Spinal cord (tissue), 10 donors: ENCODE measurements at places on chromosomes 2 and 18.

DNA sequence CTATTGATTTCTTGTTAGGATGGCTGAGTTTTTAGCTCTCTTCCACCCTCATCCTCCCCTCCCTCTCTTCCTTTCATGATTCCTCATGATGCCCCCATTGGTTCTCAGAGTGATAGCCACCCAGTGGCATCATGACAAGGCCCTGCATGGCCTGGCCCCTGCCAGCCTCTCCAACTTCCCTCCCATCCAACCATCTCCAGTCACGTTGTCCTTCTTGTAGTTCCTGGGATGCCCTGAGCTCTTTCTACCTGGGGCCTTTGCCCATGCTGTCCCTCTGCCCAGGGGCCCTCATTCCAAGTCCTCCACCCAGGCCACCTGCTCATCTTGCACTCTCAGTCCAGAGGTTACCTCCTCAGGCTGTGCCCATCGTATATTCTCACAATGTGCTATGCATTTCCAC lies 247.5 kb downstream of the TFCP2L1 start:
- H3K27ac ChIP-seq, result no peak overlapping the region
- no peak for DNase-seq
- H3K36me3 ChIP-seq, result no peaks in the 10 kb centered on the region
- no peaks in the 10 kb centered on the region for H3K27me3 ChIP-seq
- peaks cover 9% of the 10 kb centered on the region for H3K4me1 ChIP-seq

DNA sequence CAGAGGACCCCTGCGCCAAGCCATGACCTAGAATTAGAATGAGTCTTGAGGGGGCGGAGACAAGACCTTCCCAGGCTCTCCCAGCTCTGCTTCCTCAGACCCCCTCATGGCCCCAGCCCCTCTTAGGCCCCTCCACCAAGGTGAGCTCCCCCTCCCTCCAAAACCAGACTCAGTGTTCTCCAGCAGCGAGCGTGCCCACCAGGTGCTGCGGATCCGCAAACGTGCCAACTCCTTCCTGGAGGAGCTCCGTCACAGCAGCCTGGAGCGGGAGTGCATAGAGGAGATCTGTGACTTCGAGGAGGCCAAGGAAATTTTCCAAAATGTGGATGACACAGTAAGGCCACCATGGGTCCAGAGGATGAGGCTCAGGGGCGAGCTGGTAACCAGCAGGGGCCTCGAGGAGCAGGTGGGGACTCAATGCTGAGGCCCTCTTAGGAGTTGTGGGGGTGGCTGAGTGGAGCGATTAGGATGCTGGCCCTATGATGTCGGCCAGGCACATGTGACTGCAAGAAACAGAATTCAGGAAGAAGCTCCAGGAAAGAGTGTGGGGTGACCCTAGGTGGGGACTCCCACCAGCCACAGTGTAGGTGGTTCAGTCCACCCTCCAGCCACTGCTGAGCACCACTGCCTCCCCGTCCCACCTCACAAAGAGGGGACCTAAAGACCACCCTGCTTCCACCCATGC lies 3.0 kb downstream of the PROC start:
- H3K4me1 ChIP-seq, result peaks cover 14% of the 10 kb centered on the region
- H3K27me3 ChIP-seq, result peaks cover 33% of the 10 kb centered on the region
- H3K27ac ChIP-seq, result no peak overlapping the region

- H3K27ac ChIP-seq, result no peak overlapping the region
- no peak for DNase-seq
- H3K4me1 ChIP-seq, result peaks cover 23% of the 10 kb centered on the region
- no peaks in the 10 kb centered on the region for H3K27me3 ChIP-seq
Observed at GRCh38 chr2:130374587-130375290, 18.9 kb downstream of the PTPN18 start.

DNA sequence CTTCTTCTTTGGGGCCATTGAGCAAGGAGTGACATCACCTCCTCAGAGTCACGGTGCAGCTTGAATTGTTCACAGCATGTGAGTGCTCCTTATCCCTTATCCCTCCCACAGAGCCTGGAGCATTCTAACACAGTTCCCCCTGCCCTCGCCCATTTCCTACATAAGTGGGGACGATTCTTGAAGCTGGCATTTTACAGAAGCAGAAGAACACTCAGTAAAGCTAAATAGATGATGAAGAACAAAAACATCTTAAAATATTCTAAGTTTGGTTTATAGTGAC lies 135.8 kb upstream of the APCDD1 start:
- H3K27me3 ChIP-seq, result no peaks in the 10 kb centered on the region
- H3K4me1 ChIP-seq, result peaks cover 7% of the 10 kb centered on the region
- DNase-seq, result no peak

DNA sequence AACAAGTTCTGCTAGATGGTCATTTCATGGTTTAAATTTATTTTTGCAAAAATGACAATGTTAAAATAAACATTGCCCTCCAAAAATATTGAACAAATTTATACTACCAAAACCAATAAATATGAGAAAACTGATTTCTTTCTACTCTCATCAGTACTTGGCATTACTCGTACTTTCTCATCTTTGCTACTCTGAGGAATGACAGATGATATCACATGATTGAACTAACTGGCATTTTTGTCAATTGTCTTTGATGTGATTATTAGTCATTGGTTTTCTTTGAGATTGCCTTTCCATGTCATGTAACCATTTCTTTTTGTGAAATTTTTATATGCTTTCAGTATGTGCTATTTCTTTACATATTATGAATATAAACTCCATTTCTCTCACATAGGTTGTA lies 167.0 kb upstream of the ITGA4 start:
- H3K36me3 ChIP-seq, result no peaks in the 10 kb centered on the region
- H3K27ac ChIP-seq, result no peak overlapping the region
- H3K4me1 ChIP-seq, result no peaks in the 10 kb centered on the region

- no peaks in the 10 kb centered on the region for H3K36me3 ChIP-seq
- H3K27me3 ChIP-seq, result no peaks in the 10 kb centered on the region
- H3K4me1 ChIP-seq, result no peaks in the 10 kb centered on the region
- H3K4me3 ChIP-seq, result no peak overlapping the region
- no peak overlapping the region for H3K27ac ChIP-seq
Observed at GRCh38 chr18:62341473-62341872, 16.4 kb downstream of the TNFRSF11A start.

GRCh38 chr2:239526038-239526437 lies 125.2 kb upstream of the HDAC4 start:
- no peak overlapping the region for H3K27ac ChIP-seq
- H3K4me3 ChIP-seq, result no peak overlapping the region
- no peaks in the 10 kb centered on the region for H3K36me3 ChIP-seq
- DNase-seq, result no peak
- H3K4me1 ChIP-seq, result peaks cover 17% of the 10 kb centered on the region

- no peaks in the 10 kb centered on the region for H3K4me1 ChIP-seq
- no peaks in the 10 kb centered on the region for H3K27me3 ChIP-seq
- DNase-seq, result no peak
- H3K27ac ChIP-seq, result no peak overlapping the region
- H3K4me3 ChIP-seq, result no peak overlapping the region
Observed at GRCh38 chr2:230636684-230637271, 75.9 kb upstream of the CAB39 start.

GRCh38 chr18:58813105-58813504 lies 51.6 kb upstream of the ZNF532 start:
- H3K27ac ChIP-seq, result peak overlapping the region; percentile 26
- peak; percentile 37 for DNase-seq
- no peaks in the 10 kb centered on the region for H3K36me3 ChIP-seq
- no peaks in the 10 kb centered on the region for H3K4me1 ChIP-seq

- DNase-seq, result no peak
- H3K36me3 ChIP-seq, result no peaks in the 10 kb centered on the region
- H3K27me3 ChIP-seq, result no peaks in the 10 kb centered on the region
- no peaks in the 10 kb centered on the region for H3K4me1 ChIP-seq
Observed at GRCh38 chr2:225064928-225065327, 22.7 kb upstream of the DOCK10 start.

- DNase-seq, result no peak
- no peak overlapping the region for H3K27ac ChIP-seq
- H3K4me1 ChIP-seq, result no peaks in the 10 kb centered on the region
- H3K36me3 ChIP-seq, result no peaks in the 10 kb centered on the region
- no peak overlapping the region for H3K4me3 ChIP-seq
- H3K27me3 ChIP-seq, result peaks cover 3% of the 10 kb centered on the region
Observed at GRCh38 chr2:58767828-58768714, 526.9 kb upstream of the FANCL start.

GRCh38 chr18:61764381-61764780 lies 128.4 kb downstream of the RNF152 start:
- no peak overlapping the region for H3K4me3 ChIP-seq
- DNase-seq, result no peak

- DNase-seq, result no peak
- no peaks in the 10 kb centered on the region for H3K27me3 ChIP-seq
- H3K4me1 ChIP-seq, result peaks cover 42% of the 10 kb centered on the region
Observed at GRCh38 chr2:3193443-3194330, 183.9 kb downstream of the EIPR1 start.

DNA sequence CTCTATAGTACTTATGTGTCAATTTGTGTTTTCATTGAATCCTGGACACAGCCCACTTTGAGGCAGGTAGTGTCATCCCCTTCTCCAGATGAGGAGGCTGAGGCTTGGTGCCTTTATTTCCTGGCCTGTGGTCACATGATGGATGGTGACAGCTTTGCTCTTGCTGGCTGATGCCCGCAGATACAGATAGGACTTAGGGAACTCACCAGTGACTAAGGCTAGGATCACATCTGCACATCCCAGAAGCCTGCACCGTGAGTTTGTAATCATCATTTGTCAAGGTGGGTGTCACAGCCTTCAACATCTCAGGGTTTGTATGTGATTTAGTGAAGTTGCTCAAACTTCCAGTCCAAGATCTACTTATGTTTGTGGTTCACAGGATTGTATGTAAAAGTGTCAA lies 295.1 kb upstream of the RAB12 start:
- H3K36me3 ChIP-seq, result no peaks in the 10 kb centered on the region
- no peak for DNase-seq
- H3K4me1 ChIP-seq, result no peaks in the 10 kb centered on the region
- H3K27ac ChIP-seq, result no peak overlapping the region

DNA sequence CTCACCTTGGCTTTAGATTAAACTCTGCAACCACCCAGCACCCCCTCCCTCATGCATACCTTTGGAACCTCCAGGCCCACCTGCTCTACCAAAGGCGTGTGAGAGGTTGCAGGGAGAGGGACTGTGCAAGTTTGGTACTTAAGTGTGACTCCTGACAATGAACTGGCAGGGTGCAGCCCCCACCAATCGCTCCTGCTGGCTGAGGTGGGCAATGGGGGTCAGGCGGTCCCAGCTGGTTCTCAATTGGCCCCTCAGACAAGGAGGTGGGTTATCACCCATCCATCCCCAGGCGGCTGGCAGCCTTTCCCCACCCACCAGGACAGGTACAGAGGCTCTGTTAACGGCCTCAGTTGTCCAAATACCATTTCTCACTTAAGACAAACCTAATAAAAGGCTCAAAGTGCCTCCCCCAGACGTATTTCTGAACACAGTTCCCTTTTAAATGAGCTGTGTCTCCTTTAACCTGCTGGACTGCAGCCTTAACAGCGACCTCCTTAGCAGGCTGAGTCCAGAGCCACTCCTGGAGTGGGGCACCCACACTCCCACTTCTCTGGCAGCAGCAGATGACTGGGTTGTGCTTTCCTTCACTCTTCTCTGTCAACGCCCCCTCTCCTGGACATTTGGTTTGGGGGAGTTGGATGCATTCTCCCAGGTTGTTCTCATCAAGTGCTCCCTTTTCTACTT lies 169.2 kb upstream of the SMAD2 start:
- H3K36me3 ChIP-seq, result no peaks in the 10 kb centered on the region
- H3K27me3 ChIP-seq, result no peaks in the 10 kb centered on the region
- no peak for DNase-seq
- no peak overlapping the region for H3K27ac ChIP-seq
- H3K4me3 ChIP-seq, result no peak overlapping the region

- H3K27me3 ChIP-seq, result no peaks in the 10 kb centered on the region
- H3K4me3 ChIP-seq, result no peak overlapping the region
- peaks cover 17% of the 10 kb centered on the region for H3K36me3 ChIP-seq
- no peak for DNase-seq
Observed at GRCh38 chr2:217929757-217930707, 72.8 kb downstream of the TNS1 start.

GRCh38 chr2:101676674-101677073 lies 20.8 kb upstream of the MAP4K4 start:
- H3K27ac ChIP-seq, result no peak overlapping the region
- no peaks in the 10 kb centered on the region for H3K27me3 ChIP-seq

- peak overlapping the region; percentile 61 for H3K27ac ChIP-seq
- H3K27me3 ChIP-seq, result no peaks in the 10 kb centered on the region
- H3K36me3 ChIP-seq, result peaks cover 85% of the 10 kb centered on the region
- peaks cover 37% of the 10 kb centered on the region for H3K4me1 ChIP-seq
Observed at GRCh38 chr2:238263204-238264071, 23.6 kb upstream of the HES6 start.

- H3K4me3 ChIP-seq, result no peak overlapping the region
- no peak for DNase-seq
- no peaks in the 10 kb centered on the region for H3K36me3 ChIP-seq
- no peak overlapping the region for H3K27ac ChIP-seq
Observed at GRCh38 chr2:189602233-189602632, 21.6 kb upstream of the SLC40A1 start.

DNA sequence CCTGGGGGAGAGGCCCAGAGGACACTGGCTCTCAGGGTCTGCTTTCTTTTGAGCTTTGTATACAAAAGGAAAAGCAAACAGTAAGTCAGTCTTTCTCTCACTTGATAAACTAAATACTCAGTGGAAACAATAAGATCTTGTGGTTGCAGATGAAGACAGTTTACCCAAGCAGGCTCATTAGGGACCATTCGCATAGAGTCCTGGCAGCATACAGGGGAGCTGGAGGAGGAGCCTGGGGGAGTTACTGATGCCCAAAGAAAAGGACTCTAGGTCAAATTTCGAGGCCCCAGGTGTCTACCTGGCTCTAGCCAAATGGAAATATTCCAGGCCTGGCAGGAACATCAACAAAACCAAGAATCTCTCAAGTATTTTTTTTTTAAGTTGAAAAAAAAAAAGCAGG lies 225.3 kb downstream of the CNTNAP5 start:
- DNase-seq, result no peak
- H3K4me3 ChIP-seq, result no peak overlapping the region
- H3K4me1 ChIP-seq, result no peaks in the 10 kb centered on the region
- no peak overlapping the region for H3K27ac ChIP-seq

- no peak overlapping the region for H3K27ac ChIP-seq
- no peak for DNase-seq
- peaks cover 7% of the 10 kb centered on the region for H3K4me1 ChIP-seq
- no peaks in the 10 kb centered on the region for H3K27me3 ChIP-seq
- H3K4me3 ChIP-seq, result no peak overlapping the region
Observed at GRCh38 chr2:200507179-200507578, 2.7 kb downstream of the KCTD18 start.

GRCh38 chr2:168253379-168253778 lies 6.0 kb upstream of the STK39 start:
- no peak for DNase-seq
- H3K27me3 ChIP-seq, result no peaks in the 10 kb centered on the region
- H3K27ac ChIP-seq, result no peak overlapping the region
- no peak overlapping the region for H3K4me3 ChIP-seq
- no peaks in the 10 kb centered on the region for H3K4me1 ChIP-seq
- H3K36me3 ChIP-seq, result no peaks in the 10 kb centered on the region

- peaks cover 16% of the 10 kb centered on the region for H3K4me1 ChIP-seq
- H3K36me3 ChIP-seq, result no peaks in the 10 kb centered on the region
- DNase-seq, result no peak
- no peak overlapping the region for H3K4me3 ChIP-seq
Observed at GRCh38 chr2:64273524-64274398, 129.5 kb upstream of the PELI1 start.
